T-helper 17 cell (primary cell): ENCODE measurements at places on chromosomes 7 and 10.

- no peak for DNase-seq
- H3K36me3 ChIP-seq = peaks cover 2% of the 10 kb centered on the region
- H3K27me3 ChIP-seq = peaks cover 32% of the 10 kb centered on the region
- H3K27ac ChIP-seq = no peak overlapping the region
- H3K4me3 ChIP-seq = no peak overlapping the region
These were observed 36.2 kb downstream of the LAMB1 start for GRCh38 chr7:107966711-107967110.

- H3K4me1 ChIP-seq = no peaks in the 10 kb centered on the region
- H3K36me3 ChIP-seq = no peaks in the 10 kb centered on the region
- no peak overlapping the region for H3K4me3 ChIP-seq
- DNase-seq = no peak
- H3K27me3 ChIP-seq = peaks cover 18% of the 10 kb centered on the region
- H3K27ac ChIP-seq = no peak overlapping the region
These were observed 117.9 kb upstream of the DLX6 start for GRCh38 chr7:96887426-96887825.

DNA sequence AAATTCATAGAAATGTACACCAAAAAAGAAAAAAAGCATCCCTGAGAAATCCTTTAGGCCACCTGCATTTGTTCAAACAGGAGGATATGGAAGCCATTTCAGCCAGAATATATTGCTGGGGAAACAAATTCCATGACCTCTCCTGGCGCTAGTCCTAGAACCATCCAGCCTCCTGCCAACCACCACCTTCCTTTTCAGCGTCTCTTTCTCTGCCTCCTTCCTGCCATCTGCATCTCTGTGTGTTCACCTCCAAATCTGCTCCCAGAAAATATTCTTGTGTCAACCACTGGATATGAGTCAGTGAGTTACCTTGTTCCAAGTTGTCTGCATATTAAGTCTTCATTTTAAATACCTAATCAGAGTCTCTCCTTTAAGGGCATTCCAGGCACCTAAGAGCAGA is 50.6 kb upstream of the NPY start:
- H3K27ac ChIP-seq = no peak overlapping the region
- H3K4me3 ChIP-seq = no peak overlapping the region
- peaks cover 35% of the 10 kb centered on the region for H3K27me3 ChIP-seq
- no peak for DNase-seq
- H3K4me1 ChIP-seq = peaks cover 6% of the 10 kb centered on the region
- peaks cover 2% of the 10 kb centered on the region for H3K36me3 ChIP-seq

DNA sequence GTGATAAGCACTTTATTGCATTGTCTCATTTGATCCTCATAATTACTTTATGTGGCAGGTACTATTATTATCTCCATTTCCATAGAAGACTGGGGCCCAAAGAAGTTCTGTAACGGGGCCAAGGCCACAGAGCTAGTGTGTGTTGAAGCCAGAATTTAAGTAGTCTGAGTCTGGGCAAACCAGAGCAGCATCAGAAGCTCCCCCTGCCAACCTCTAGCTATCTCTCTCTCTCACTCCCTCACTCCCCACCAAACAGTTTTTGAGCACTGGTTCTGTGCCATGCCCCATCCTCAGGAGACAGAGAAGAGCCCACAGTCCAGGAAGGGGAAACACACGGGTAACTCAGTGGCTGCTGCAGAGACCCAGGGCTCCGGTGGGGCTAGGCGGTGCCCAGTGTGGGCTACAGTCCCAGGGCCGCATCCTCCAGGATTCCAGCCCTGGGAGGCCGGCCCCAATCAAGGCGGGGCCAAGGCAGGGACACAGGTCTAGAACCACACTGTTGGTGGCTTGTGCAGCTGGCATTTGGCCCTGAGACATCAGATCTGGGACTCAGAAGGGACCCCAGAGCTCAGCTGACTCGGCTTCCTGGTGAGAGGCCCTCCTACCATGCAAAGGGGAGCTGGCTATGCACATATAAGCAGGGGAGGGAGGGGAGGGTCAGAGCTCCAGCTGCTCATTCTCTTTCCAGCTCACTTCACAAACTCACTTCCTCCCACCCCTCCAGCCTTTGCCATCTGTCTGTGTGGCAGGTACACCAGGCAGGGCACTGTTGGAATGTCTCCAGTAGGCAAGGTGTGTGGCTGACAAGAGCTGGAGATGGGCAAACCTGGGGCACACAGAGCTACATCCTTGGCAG is 34.4 kb downstream of the COL13A1 start:
- H3K27me3 ChIP-seq = peaks cover 81% of the 10 kb centered on the region
- H3K4me1 ChIP-seq = no peaks in the 10 kb centered on the region

DNA sequence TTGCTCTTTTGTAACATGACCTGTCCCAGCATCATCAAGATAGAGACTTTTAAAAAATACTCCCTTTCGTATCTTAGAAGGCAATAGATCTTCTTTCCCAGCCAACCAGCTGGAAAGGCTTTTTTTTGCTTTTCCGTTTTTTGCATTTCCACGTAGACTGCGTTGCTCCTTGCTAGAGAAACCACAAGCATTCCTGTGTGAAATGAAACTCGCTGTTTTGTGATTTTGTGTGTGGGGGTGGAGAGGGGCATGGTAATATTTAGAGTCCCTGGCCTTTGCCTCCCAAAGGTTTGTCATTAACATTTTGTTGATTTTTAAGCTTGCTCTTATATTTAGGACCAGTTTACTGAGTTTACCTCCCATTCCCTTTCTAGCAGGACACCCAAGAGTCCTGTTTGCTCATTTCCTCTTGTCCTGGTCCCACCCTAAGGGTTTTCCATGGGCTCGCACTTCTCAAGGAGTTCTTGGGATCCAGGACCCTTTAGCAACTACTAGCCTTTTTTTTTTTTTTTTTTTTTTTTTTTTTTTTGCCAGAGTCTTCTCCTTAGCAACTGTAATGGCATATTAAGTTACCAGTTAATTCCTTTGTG is 243.6 kb downstream of the BICC1 start:
- peaks cover 7% of the 10 kb centered on the region for H3K4me1 ChIP-seq
- DNase-seq = no peak
- peaks cover 36% of the 10 kb centered on the region for H3K27me3 ChIP-seq
- H3K4me3 ChIP-seq = no peak overlapping the region
- peaks cover 4% of the 10 kb centered on the region for H3K36me3 ChIP-seq
- no peak overlapping the region for H3K27ac ChIP-seq

- no peaks in the 10 kb centered on the region for H3K27me3 ChIP-seq
- H3K36me3 ChIP-seq = no peaks in the 10 kb centered on the region
- peaks cover 17% of the 10 kb centered on the region for H3K4me1 ChIP-seq
- no peak overlapping the region for H3K27ac ChIP-seq
These were observed 23.5 kb downstream of the ADK start for GRCh38 chr10:74174521-74174920.

- no peaks in the 10 kb centered on the region for H3K36me3 ChIP-seq
- no peak for DNase-seq
- H3K27me3 ChIP-seq = no peaks in the 10 kb centered on the region
- H3K4me3 ChIP-seq = no peak overlapping the region
These were observed 44.7 kb downstream of the PITRM1 start for GRCh38 chr10:3127921-3128320.

DNA sequence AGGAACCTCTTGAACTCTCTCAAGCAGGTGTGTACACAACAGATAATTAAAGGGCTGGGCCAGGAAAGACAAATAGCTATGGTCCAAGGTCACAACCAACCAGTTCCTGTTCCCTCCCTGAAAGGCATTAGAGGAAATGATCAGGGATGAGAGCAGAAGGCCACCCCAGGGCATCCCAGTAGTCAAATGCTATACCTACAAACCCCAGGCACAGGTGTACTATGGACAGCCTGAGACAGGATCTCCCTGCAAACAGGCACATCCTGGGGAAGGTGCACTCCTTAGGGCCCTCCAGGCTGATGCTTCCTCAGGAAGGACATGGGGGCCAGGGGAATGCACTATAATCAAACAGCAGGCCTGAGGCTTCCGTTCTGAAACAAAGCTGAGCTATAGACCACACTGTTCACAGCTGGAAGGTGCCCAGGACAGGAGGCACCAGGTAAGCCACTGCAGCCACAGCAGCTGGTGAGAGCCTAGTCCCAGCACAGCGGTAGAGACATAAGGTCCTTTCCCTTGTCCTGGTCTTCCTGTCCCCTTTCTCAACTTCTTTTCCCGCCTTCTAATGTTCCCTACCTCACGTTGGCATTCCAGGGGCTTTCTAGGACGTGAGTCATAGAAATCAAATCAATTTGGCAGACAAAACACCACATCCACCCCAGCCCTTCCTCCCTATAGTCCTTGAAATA is 13.3 kb downstream of the PARP12 start:
- H3K27ac ChIP-seq = peak overlapping the region; percentile 71
- H3K27me3 ChIP-seq = no peaks in the 10 kb centered on the region
- DNase-seq = no peak

GRCh38 chr10:44993922-44994751 is 6.6 kb upstream of the ZNF22 start:
- H3K27me3 ChIP-seq = peaks cover 24% of the 10 kb centered on the region
- H3K27ac ChIP-seq = no peak overlapping the region
- peaks cover 7% of the 10 kb centered on the region for H3K4me1 ChIP-seq

GRCh38 chr7:23474829-23475575 is 4.7 kb upstream of the IGF2BP3 start:
- no peak for DNase-seq
- peaks cover 65% of the 10 kb centered on the region for H3K27me3 ChIP-seq
- peaks cover 20% of the 10 kb centered on the region for H3K4me1 ChIP-seq
- H3K4me3 ChIP-seq = peak overlapping the region; percentile 85
- H3K36me3 ChIP-seq = peaks cover under 1% of the 10 kb centered on the region
